RPMI8226 (cell line): ENCODE measurements at places on chromosomes 2 and 18.
A peak's percentile ranks its signal among the peaks of the same experiment; 100 is the strongest.

- DNase-seq, result peak; percentile 42
Observed at GRCh38 chr2:127423478-127423843, 5.2 kb downstream of the PROC start.

GRCh38 chr2:44453259-44453658 is 91.5 kb downstream of the CAMKMT start:
- DNase-seq, result no peak

DNA sequence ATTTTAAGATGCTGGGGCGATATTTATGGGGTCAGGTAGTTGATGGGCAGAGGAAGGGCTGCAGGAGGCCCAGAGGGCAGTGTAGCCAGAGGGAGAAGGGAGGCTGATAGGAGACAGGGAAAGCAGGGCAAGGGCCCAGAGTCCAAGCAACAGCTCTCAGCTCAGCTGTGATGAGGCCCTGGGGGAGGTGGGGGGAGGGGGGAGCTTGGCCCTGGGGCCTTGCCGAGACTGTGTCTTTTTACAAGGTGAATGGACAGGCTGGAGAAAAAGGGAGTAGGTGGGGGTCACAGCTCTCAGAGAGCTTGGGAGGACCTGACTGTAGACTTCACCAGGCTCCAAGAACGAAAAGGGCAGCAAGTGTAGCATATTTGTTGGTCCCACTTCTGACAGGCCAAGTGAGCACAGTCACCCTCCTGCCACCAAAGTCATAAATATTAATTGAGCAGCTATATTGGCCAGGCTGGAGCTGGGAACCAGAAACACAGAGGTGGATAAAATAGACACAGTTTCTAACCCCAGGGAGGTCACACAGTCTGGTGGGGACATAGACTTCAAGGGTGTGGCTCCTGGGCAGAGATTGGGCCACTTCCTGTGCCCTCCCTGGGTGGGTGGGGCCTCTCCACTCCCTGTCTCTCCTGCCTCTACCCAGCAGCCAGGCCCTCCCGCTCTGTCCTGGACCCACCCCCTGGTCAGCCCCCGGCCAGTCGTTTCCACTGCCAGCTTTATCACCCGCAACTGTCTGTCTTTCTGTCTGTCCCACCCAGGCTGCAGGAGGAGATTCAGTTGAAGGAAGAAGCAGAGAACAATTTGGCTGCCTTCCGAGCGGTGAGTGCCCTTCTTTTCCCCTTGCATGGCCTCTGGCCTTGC is 1.4 kb downstream of the DES start:
- DNase-seq, result no peak

- DNase-seq, result no peak
Observed at GRCh38 chr2:179927041-179927440, 65.6 kb upstream of the ZNF385B start.

- DNase-seq, result no peak
Observed at GRCh38 chr2:118980022-118980421, 38.0 kb downstream of the MARCO start.

- no peak for DNase-seq
Observed at GRCh38 chr2:19847486-19847885, 54.3 kb downstream of the TTC32 start.

GRCh38 chr18:12361770-12362378 is 15.2 kb downstream of the AFG3L2 start:
- no peak for DNase-seq

- no peak for DNase-seq
Observed at GRCh38 chr18:67742954-67743353, 226.4 kb upstream of the DSEL start.

- no peak for DNase-seq
Observed at GRCh38 chr2:121455446-121455845, 75.2 kb upstream of the RNU4ATAC start.

DNA sequence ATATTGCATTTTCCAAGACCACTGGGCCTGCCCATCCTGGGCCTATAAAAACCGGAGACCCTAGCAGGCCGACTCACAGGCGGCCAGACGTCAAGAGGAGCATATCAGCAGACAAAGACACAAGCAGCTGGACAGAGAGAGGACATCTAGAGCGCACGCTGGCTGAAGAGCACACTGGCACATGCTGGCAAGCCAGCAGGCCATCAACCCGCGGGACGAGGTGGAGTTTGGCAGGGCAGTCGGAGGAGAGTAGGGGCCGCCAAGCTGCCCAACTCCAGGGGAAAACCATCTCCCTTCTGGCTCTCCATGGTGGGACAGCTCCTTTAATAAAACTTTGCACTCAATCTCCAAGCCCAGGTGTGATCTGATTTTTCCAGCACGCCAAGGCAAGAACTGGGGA is 36.6 kb upstream of the RAB27B start:
- DNase-seq, result no peak

DNA sequence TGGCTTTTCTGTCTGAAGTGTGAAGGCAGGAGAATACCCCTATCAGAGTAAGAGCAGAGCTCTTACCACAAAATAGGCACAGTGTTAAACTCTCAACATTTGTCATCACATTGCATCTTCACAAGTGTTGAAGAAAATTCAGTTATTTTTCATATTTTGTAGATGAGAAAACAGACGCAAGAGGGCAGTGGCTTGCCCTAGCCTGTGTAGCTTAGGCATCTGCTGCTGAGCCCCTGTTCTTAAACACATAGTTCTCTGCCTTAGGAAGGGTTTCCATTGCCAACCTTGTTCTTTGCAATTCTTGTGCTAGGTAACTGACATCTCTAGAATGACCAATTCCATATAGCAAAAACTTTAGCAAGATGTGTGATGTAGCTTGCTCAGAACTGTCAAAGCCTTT is 112.7 kb upstream of the RMDN2 start:
- DNase-seq, result no peak

DNA sequence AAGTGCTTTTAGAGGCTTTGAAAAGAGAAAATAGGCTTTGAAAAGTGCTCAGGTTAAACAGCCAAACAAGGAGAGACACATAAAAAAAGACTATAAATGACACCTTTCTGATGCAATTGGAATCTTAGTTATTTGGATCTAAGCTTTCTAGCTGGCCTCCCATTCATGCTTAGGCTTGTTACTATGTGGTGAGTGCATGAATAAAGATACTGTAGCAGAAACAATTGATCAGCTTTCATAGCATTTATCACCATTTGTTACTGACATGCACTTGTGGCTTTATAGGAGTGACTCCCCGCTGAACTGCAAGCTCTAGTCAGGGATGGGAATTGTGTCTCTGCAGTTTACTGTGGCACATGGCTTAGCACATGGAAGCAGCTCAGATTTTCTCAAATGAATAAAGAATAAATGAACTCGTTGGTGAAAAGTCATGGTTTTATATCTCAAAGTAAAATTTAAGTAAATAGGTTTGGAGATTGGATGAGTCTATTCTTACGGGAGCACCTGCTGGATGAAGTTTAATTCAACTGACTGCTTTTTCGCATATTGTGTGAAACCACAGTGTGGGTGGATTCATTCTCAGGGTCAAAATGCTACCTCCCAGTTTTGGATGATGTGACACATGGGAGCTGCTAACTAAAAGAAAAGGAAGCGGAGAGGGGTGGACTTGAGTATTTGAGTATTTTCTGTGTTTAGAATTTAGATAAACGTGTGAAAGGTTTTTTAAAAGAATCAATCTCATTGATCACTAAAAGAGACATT is 91.1 kb upstream of the NOL4 start:
- DNase-seq, result no peak

DNA sequence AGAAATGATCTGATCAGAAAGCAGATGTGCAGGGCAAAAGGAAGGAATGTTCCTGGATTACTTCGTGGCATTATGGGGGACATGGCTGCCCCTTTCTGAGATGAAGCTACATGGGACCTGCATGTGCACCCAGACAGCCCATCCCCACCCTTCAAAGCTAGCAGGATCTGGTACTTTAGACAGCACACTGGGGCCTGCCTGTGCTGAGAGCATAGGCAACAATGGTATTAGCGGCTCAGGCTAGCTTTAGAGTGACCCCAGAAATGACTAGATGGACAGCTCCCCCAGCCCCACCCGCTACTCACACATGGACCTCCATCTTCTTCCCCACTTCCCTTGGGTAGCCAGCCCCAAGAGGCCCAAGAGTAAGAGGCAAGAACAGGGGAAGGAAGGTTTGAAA is 61.5 kb upstream of the NFE2L2 start:
- no peak for DNase-seq

DNA sequence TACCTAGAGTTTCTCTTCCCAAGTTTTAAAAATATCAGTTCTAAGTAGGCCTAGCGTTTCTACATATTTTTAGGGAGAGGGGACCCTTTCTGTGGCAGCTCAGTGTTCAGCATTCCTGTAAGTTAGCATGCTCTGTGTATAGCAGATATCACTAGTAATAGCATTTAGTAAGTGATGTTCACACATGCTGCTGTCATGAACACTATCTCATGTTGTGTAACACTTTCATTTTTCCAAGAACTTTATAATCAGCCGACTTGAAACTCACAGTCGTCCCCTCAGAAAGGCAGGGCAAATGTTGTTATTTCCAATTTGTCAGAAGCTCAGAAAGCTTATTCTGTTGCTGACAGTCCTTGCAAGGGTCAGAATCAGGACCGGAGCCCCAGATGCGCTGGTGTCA is 267.7 kb downstream of the ALPK2 start:
- no peak for DNase-seq
